ENCODE measurements at places on chromosomes 13 and 19.
A peak's percentile ranks its signal among the peaks of the same experiment; 100 is the strongest.

DNA sequence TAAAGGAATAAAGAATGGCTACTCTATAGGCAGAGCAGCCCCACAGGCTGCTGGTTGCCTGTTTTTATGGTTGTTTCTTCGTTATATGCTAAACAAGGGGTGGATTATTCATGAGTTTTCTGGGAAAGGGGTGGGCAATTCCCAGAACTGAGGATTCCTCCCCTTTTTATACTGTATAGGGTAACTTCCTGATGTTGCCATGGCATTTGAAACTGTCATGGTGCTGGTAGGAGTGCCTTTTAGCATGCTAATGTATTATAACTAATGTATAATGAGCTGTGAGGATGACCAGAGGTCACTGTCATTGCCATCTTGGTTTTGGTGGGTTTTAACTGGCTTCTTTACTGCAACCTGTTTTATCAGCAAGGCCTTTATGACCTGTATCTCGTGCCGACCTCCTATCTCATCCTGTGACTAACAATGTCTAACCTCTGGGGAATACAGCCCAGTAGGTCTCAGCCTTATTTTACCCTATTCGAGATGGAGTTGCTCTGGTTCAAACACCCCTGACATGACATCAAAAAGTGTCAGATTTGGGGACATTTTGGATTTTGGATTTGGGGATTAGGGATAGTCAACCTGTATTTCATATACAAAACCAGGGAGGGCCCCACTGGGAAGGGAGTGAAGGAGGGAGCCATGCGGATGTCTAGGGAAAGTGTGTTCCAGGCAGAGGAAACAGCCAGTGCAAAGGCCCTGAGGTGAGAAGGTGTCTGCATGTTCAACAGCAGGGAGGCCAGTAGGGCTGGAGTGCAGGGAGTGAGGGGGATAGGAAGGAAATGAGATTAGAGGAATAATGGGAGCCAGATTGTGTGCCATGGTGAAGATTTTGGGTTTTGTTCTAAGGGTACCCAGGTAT lies 10.9 kb downstream of the FXYD5 start:
- DNase-seq = no peak

DNA sequence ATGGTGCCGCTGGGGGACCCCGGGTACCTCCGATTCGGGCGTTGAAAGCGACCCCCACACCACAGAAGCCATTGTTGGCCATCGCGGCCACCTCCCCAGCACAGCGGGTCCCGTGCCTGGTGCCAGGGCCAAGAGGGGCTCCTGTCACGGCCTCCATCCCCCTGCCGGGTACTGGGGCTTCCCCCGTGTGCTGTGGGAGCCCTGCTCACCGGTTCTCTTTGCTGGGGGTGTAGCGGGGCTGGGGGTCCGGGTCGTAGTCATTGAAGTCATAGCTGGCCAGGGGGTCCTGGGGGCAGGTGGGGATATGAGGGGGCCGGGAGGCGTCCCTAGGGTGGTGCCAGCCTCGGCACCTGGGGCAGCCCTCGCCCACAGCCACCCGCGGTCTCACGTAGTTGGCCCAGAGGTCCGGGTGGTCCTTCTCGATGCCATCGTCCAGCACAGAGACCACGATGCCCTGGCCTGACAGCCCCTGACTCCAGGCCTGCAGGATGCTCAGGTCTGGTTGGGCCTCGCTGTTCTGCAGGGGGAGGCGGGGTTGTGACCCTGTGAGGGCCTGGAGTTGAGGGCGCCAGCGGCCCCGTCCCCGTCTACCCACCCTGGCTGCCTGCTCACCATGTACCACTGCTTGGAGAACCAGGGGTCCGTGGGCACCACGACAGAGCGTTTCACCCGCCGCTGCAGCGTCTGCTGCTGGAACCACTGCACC lies 2.4 kb downstream of the PCSK4 start:
- DNase-seq = no peak

GRCh38 chr13:97256343-97256783 lies 34.2 kb downstream of the MBNL2 start:
- peak; percentile 95 for DNase-seq

- no peak for DNase-seq
Observed at GRCh38 chr19:5798244-5798643, 6.6 kb upstream of the NRTN start.

DNA sequence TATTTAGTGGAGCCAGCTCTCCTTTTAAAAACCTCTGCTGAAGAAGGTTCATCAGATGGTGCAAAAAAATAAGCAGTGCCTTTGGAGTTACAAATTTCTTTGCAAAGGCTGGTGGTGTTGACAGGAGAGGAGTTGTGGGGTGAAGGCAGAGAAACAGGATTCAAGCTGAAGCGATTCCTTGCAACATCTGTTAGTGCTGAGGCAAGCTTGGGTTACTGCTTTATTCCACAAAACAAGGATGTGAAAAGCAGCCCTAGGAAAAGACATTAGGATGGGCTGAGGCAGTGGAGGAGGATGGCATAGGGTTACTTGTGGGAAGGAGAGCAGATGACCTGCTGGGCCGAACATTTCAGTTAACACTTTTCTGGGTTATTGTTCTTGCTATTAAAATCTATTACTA lies 390.7 kb downstream of the DLEU7 start:
- DNase-seq = no peak

GRCh38 chr13:20570517-20570916 lies 3.6 kb downstream of the IFT88 start:
- no peak for DNase-seq

GRCh38 chr19:34291235-34291634 lies 36.9 kb downstream of the GARRE1 start:
- DNase-seq = no peak

DNA sequence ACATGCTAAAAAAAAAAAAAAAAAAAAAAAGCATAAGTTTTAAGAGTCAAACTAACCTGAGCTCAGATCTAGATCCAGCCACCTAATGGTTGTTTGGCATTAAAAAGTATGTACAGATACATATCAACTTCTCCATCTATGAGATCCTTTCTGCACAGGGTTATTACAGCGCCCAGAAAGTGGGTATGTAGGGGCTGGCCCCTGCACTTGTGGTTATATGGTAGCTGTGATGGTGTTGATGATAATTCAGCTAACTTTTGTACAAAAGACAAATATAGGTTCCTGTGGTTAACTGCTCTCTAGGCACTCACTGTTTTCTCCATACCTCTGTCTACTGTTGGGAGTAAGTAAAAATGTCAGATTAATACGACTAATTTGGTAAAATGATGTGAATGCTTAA lies 81.7 kb downstream of the TNFRSF19 start:
- DNase-seq = no peak

DNA sequence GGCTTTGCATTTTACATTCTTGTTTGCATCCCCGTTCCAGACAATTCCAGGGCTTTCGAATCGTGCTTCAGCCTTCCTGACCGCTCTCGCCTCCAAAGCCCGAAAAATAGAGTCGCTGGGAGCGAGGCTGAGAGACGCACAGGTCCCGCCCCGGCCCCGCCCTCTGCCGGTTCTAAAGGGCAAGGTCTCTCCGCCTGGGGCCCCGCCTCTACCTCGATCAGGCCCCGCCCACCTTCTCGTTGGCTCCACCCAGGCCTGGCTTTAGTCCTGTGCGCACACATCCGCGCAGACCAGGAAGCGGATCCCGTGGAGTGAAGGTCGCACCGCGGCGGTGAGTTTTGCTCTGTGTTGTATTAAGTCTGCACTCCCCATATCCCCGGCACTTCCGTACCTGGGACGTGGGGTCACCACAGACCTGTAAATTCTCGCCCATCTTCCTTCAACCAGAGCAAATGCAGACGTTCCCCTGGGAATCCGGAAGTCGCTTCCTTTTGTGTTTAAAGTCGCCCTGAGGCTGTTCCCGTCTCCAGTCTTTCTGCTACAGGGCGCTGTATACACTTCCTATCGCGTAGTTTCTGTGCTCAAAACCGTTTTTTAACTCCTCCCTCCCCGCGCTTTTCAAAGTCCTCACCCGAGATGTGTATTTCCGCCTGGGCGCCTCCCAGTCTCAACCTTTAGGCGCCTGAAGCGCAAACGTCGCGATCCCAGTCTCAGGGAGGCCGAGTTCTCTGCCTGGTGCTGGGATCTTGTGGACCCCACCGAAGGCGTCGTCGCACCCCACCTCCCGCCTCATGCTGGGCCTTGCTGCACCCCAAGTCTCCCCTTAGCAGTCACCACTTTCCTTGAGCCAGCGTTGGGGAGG lies at the start of gene ZNF701:
Gene ZNF701 (plus strand): TSS at position 288 of the 862 bp plus-strand sequence. CDS start 3,861 bp downstream, outside the sequence.
- DNase-seq = peak; percentile 71

DNA sequence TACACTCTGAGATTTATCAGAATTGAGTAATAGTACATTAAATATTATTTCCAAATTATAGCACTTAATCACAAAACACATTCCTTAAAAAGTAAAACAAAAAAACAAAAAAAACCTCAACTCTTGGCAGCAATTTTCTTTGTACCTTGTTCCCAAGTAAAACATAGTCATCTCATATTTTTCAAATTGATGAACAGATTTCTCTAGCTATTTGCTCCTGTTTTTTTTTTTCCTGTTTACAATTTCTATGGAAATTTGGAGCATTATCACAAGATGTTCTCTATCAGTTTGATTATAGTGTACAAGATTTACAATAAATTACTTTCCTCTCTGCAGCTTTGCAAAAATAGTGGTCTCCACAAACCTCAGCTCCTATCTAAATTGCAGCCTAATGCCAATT lies 25.0 kb downstream of the RFC3 start:
- no peak for DNase-seq

All from bronchial epithelial cell (primary cell).